ENCODE measurements at places on chromosomes 16 and 17.

DNA sequence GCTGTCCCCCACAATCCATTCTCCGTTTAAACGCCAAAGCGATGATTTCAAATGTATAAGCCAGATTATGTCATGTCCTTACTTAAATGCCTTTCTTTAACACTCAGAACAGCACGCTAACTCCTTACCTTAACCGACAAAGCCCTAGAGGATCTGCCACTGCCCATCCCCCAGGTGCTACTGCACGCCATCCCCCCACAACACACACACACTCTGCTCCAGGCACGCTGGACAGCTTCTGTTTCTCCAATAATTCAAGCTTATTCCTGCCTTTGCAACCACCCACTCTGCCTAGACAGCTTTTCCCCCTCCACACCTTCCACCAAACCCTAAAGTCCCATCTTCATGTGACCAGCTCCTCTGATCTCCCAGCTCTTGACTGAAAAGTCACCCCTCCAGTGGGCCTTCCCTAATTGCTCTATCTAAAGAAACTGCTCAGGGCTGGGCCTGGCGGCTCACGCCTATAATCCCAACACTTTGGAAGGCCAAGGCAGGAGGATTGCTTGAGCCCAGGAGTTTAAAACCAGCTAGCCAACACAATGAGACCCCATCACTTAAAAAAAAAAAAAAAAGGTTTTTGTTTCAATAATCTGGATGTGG, 38.9 kb upstream of the RPL38 start:
- no peak for DNase-seq

GRCh38 chr17:49213399-49213798, 2.9 kb downstream of the ABI3 start:
- DNase-seq = no peak

DNA sequence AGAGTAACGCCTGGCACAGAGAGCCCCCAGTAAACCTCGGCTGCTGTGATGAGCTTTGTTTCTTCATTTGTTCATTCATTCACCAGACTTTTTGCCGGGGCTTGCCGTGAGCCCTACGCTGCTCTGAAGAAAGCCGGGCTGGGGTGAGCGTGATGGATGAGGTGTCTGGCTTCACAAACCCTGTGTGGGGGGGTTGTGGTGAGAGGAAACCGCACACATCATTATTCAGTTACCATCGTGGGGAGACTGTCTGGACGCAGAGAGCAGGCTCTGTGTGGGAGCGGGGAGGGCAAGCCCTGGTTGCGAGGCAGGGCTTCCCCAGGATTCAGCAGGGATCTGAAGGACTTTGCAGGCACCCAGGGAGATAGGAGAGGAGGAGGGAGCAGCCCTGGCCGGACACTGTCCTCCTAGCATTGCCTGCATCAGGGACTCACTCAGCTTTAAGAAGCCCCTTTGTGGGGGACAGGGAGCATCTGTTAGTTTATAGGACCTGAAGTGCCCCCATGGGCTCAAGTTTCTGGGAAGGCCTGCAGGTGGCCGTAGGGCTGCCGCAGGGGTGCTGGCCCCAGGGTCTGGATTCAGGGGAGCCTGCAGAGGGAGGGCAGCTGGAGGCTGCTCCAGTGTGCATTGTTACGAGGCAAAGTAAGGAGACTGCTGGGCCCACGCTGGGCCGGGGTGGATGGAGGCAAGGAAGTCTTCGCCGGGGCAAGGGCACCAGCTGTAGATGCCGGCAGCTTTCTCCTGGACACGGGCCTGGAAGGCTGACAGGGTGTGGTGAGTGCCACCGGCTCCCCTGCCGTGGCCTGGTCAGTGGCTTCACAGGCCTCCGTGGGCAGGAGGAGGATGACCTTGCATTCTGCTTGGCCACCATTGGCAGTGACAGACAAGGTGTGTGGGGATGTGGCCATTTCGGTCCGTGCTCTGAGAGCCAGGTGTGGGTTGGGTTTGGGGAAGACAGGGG, 334.5 kb downstream of the SEC14L1 start:
- peak; percentile 58 for DNase-seq

DNA sequence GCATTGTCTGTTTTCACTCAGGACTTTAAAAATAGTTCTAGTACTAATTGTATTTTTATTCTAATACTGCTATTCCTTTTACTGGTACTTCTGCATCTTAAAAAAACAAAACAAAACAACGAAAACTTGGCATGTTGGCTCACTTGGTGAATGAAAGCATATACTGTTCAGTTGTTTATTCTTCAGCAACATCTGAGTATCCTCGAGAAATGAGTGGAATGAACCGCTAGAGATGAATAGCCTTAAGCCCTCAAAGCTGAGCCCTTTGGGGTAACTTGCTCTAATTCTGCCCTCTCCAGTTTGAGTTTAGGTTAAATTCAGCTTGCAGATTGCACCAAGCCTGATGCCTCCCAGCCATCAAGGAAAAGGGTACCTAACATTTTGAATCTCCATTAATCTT, 126.5 kb downstream of the WWOX start:
- no peak for DNase-seq

GRCh38 chr17:53900951-53901350, 78.2 kb downstream of the KIF2B start:
- DNase-seq = no peak

DNA sequence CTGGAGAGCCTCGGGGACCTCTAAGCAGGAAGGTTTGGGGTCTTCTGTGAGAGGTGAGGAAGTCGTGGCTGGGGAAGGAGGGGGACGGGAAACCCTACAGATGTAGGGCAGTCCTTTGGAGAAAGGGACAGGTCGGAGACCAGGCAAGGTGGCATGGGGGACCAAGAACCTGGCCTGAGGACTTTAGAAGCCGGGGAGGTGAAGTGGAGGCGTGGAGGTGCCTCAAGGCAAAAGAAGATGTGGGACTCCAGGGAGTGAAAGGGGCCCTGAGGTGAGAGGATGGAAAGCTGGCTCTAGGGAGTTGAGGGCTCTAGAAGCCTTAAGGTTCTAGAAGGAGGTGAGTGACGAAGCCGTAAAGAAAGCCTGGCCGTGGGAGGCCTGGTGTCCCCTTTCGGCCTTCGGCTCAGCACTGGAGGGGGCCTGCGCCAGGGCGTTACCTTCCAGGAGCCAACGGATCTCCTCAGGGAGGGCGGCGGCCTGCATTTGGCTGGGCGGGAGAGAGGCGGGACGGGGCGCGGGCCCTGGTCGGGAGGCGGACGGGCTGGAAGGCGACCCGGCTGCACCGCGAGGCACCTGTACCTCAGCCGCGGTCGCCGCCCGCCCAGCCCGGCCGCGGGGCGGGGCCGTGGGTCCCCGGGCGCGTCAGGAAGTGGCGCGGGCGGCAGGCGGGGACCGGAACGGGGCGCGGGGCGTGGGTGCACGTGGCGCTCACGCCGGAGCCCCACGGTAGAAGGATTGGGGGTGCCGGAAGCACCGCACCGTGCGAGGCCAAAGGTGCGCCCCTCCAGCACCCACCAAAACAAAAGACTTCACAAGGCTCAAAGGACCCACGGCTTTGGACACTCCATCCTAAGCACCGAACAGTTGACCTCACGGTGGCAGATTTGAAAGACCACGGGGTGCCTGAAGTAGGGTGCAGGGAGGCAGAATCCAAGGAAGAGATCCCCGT, at the start of gene SKAP1:
SKAP1 (minus strand) TSS at position 577 of the 949 bp plus-strand sequence.
- DNase-seq = no peak

DNA sequence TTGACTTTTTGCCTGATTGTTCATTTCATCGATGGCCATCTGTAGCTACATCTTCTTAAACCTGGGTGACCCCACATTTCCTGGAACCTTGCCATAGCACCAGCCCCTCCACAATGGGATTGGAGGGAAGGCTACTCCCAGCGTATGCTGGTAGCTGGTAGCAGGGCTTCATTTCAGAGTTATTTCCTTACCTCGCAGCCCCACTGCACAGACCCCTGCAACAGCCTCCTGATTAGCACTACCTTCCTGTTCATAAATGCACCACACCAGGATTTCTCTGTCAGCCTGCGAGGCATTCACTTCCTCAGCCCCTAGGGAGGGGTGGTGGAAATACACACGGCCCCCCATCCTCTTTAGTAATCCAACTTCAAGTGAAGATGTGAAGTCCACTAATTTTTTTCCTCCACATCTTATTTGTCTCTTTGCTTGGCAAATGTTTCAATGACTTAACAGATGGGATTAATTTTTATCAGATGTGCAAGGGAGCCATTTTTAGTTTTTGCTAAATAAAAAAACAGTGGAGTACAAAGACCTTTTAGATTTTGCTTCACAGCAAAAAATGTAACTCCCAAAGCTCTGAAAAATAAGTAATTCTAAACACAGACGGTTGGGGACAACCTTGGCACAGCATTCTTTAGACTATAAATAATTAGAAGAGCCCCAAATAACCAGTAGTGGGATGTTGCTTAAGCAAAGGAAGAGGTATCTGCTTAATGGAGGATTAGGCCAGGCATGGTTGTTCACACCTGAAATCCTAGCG, 76.6 kb downstream of the CLEC16A start:
- DNase-seq = no peak

- no peak for DNase-seq
Observed at GRCh38 chr16:57518520-57518919, 17.9 kb downstream of the CCDC102A start.

- no peak for DNase-seq
Observed at GRCh38 chr16:28155293-28155692, 56.5 kb downstream of the XPO6 start.

DNA sequence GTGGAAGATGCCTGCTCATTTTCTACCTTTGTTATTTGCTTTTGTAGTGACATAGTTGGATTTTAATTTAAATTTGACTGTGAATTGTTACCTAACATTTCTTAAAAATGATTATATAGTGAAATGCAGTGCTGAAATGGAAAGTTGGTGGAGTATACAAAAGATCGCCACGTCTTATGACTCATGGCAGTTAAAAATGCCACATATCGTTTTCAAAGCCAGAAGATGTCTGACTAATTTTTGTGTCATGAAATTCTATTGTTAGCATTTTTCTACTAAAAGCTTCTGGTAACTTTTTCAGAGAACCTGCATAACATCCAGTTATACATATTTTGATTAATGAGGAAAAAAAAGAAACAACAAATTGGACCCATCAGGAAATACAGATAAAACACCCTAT, 20.6 kb downstream of the MAP2K4 start:
- DNase-seq = peak; percentile 45

GRCh38 chr17:17540278-17540906, 44.2 kb upstream of the RASD1 start:
- DNase-seq = no peak

DNA sequence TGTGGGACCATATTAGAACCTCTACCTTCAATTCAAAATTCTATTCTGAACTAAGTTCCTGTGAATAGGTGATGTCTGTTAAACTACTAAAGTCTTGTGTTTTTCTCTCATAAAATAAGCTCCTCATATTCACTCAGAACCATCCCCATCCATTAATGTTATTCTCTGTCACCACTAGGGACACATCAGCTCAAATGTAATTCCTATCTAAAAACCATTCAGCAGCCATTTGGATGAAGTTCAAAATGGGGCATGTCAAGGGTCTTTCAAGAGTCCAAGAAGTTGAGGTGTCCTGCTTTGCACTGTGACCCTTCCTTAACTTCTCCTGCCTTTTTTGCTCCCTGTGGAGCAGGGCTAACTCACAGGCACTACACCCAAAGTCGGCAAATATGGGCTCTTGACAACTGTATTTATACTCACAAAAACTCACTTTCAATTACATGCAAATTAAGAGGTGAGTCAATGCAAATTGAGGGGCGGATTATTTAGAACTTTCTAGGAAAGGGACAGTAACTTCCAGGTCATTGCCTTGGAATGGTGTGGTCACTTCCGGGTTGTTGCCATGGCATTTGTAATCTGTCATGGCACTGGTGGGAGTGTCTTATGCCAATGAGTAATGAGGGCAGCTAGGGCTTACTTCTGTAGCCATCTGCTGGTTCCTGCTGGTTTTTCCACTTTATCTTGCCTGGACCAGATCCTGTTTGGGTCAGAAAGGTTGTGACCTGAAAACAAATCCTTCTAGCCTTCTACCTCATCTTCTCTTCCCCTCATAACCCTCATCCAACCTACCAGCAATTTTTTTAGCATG, 128.2 kb upstream of the COX10 start:
- DNase-seq = no peak

GRCh38 chr17:45409659-45410076, 23.0 kb downstream of the ARHGAP27 start:
- no peak for DNase-seq

- DNase-seq = no peak
Observed at GRCh38 chr17:17425005-17425404, 51.8 kb upstream of the MED9 start.

DNA sequence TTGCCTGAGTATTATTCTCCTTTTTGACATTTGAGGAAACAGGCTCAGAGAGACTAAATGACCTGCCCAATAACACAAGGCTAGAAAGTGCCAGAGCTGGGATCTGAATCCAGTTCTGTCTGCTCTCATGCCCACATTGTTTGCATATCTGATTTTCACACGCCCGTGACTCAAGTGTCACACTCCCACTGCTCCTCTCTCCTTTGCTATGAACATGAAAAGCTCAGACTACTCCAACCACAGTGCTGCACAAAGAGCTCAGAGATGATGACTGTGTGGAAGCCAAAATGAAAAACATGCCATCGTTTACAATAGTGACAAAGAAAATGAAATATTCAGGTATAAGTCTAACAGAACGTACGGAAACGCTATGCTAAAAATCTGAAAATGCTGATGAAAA, 107.9 kb downstream of the SMG6 start:
- no peak for DNase-seq

DNA sequence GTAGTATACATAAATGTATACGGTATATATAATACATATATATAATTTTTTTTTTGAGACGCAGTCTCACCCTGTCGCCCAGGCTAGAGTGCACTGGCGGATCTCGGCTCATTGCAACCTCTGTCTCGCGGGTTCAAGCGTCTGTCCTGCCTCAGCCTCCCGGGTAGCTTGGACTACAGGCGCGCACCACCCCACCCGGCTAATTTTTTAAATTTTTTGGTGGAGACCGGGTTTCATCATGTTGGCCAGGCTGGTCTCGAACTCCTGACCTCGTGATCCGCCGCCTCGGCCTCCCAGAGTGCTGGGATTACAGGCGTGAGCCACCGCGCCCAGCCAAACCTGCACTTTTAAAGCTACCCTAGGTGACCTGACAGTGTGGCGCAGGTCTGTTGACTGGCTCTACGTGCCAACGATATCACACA, 745 bp downstream of the PAM16 start:
- no peak for DNase-seq

DNA sequence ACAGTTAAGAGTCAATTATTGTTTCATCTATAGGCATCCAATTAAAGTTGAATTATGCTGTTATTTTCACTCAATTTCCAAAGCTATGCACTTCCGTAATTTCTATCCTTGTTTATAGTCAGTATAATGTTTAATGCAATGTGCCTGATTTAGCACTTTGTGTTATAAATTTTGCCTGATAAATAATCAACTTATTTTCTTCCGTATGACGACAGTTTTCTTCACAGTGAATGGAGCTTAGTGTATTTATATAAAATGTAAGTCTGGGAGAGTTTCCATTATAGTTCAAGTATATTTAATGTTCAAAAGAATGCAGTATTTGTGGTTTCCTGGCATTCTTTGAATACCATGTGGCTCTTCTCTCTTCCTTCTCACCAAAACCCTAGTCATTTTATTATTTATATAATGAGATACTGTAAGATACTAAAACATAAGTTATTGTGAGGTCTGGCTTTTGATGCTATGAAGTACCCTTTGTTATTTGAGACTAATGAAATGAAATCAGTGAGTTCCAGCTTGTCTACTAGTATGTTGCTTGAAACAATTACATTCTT, 240.6 kb downstream of the PRKCA start:
- peak; percentile 67 for DNase-seq
